ENCODE measurements at places on chromosomes 12 and 14.
A peak's percentile ranks its signal among the peaks of the same experiment; 100 is the strongest.

DNA sequence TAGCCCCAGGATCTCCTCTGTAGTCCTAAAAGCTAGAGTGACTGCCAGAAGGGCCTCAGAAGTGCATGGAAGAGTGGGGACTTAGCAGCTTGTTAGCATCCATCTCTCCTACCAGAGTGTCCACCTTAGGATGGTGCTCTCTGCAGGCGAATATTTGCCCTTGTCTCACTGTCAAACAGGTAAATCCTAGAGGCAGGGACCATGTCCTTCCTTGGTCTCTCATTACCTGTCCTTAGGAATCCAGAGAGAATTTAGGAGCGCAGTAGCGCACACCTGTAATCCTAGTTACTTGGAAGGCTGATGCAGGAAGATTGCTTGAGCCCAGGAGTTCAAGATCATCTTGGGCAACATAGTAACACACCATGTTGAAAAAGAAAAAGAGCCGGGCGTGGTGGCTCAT lies 21.4 kb downstream of the AGAP2 start:
- DNase-seq: no peak

DNA sequence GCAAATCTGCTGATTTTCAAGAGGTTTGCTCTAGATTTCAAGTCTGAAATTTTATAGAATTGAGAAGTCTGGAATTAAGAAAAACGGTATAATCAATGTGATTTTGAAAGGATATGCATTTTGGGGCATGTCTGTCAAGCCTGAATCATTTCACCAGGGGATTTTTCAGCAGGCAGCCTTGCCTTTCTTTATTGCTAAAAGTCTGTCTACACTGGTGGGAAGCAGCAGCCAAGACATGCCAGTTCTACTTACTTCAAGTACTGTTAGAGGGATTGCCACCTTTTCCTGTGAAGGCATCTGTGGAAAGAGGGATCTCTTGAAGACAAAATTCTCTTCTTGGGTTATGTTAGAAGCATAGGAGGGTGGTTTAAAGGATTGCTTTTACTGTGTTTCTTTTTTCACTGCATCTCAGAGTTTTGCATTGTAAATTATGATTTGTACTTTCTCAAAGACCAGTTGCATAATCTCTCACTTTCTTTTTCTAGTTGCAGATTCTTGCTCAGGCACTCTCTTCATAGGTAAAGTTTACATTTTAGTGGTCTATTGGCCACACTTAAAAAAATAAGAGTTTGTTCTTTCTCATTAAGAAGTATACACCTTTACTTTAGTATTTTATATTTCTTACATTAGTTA lies 837.0 kb downstream of the GALC start:
- DNase-seq: no peak

DNA sequence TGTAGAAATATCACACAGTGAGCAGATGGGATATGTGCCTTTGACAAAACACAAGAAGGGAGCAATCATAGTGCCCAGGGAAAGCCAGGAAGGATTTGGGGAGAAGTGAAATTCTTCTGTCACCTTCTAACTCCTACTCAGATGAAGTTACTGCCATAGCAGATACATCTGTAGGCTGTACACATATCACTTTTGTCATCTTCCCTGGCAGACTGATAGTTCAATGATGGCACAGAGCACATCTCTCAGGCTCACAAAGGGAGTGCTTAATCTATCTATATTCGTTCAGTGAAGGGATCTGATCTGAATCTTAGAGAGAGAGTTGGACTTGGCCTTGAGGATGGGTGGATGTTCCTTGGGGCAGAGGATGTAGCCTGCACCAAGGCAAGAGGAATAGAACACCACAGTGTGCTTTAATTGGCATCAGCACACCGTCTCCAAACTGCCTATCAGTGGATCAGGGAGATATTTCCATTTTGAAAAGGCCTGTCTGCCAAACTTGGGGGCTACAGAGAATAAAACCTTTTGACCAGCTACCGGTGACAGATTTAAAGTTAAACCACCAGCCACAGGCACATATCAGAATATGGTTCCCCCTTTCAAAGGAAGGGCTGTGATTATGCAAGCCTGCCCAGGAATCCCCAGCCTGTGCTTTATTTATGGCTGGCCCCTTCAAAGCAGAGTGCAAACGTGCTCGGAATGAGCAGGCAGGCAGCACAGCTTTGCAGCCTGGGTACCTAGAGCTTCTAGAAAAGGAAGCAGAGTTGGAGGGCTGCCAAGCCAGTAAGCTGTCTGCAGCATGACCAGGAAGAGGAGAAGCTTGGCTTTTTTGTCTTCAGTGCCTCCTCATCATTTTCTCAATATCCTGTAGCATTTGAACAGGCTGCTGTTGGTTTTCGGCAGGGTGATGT lies 165.5 kb upstream of the DYRK2 start:
- peak; percentile 22 for DNase-seq

DNA sequence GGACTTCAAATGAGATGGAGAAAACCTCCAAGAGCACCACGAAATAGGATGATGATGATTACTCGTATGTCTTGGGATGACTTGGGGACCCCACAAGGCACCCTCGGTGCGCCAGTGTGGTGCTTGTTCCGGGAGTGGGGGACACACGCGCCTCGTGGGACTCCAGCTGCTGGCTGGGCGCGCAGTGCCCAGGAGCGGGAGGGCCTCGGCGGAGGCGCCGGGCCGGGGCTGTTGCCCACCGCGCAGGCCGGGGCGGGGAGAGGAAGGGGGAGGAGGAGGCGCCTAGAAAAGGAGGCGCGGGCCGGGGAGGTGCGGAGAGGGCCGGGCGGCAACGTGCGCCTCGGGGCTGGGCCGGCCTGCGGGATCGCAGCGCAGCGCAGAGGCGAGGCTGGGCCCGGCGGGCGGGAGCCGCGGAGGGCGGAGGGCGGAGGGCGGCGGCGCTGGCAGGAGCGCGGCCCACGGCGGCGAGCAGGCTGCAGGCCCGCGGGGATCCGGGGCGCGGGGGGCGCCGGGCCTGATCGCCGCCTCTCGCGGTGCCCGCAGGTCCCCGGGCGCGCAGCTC lies at the start of gene RFLNA:
Gene RFLNA, plus strand, starts transcription at position 314 of the 562 bp plus-strand sequence. CDS start 337 bp downstream, outside the sequence.
- no peak for DNase-seq
